ENCODE measurements at places on chromosomes 5 and 9.

- H3K27me3 ChIP-seq: no peaks in the 10 kb centered on the region
- DNase-seq: no peak
- peaks cover 21% of the 10 kb centered on the region for H3K4me1 ChIP-seq
- no peak overlapping the region for H3K4me3 ChIP-seq
Measured at GRCh38 chr5:74433896-74434829, 206.4 kb downstream of the ENC1 start.

GRCh38 chr9:6759185-6759977 lies 1.6 kb downstream of the KDM4C start:
- DNase-seq: no peak
- peaks cover 6% of the 10 kb centered on the region for H3K4me1 ChIP-seq
- H3K27me3 ChIP-seq: no peaks in the 10 kb centered on the region
- peak overlapping the region; percentile 77 for H3K4me3 ChIP-seq
- H3K36me3 ChIP-seq: no peaks in the 10 kb centered on the region
- peak overlapping the region; percentile 74 for H3K27ac ChIP-seq

- no peak overlapping the region for H3K4me3 ChIP-seq
- H3K4me1 ChIP-seq: no peaks in the 10 kb centered on the region
- no peak for DNase-seq
- no peak overlapping the region for H3K27ac ChIP-seq
- no peaks in the 10 kb centered on the region for H3K36me3 ChIP-seq
- H3K27me3 ChIP-seq: no peaks in the 10 kb centered on the region
Measured at GRCh38 chr9:1298046-1298445, 247.9 kb downstream of the DMRT2 start.

- H3K4me1 ChIP-seq: no peaks in the 10 kb centered on the region
- H3K36me3 ChIP-seq: no peaks in the 10 kb centered on the region
- no peaks in the 10 kb centered on the region for H3K27me3 ChIP-seq
- H3K27ac ChIP-seq: no peak overlapping the region
- no peak overlapping the region for H3K4me3 ChIP-seq
Measured at GRCh38 chr5:91390268-91390667, 7.2 kb upstream of the ARRDC3 start.

DNA sequence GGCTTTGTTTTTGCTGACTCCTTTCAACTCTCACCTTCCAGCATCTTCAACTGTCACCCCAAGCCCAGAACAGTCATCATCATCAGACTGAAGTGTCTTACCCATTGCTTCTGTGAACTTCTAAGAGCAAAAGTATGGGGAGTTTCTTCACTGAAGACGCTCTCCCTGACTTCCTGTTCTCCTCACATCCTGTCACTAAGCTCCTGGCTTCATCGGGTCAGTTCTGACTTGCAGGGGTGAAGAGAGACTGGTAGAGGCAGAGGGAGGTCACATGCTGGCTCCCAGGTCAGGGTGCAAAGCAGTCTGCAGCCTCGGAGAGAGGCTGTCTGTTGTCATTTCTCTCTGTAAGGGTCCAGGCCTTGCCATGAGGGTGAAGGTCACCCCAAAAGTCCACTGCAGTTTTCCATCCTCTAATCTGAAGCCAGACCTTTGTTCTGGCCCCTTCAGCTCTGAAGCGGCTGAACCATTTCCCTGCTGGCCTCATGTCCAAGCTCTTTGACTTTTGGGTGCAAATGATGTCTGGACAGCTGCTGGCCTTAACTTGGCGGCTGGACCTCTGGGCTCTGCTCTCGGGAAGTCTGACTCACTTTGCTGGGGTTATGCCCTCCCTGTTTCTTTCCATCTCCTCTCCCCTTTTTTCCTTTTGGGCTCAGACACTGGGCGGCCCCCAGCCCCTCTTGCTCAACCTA lies 305.0 kb downstream of the RAB3C start:
- no peaks in the 10 kb centered on the region for H3K36me3 ChIP-seq
- H3K4me3 ChIP-seq: no peak overlapping the region
- DNase-seq: no peak
- H3K4me1 ChIP-seq: peaks cover 13% of the 10 kb centered on the region
- no peak overlapping the region for H3K27ac ChIP-seq

- peaks cover 44% of the 10 kb centered on the region for H3K36me3 ChIP-seq
- no peak overlapping the region for H3K27ac ChIP-seq
- no peaks in the 10 kb centered on the region for H3K27me3 ChIP-seq
Measured at GRCh38 chr5:97006454-97007060, 70.7 kb downstream of the LNPEP start.

DNA sequence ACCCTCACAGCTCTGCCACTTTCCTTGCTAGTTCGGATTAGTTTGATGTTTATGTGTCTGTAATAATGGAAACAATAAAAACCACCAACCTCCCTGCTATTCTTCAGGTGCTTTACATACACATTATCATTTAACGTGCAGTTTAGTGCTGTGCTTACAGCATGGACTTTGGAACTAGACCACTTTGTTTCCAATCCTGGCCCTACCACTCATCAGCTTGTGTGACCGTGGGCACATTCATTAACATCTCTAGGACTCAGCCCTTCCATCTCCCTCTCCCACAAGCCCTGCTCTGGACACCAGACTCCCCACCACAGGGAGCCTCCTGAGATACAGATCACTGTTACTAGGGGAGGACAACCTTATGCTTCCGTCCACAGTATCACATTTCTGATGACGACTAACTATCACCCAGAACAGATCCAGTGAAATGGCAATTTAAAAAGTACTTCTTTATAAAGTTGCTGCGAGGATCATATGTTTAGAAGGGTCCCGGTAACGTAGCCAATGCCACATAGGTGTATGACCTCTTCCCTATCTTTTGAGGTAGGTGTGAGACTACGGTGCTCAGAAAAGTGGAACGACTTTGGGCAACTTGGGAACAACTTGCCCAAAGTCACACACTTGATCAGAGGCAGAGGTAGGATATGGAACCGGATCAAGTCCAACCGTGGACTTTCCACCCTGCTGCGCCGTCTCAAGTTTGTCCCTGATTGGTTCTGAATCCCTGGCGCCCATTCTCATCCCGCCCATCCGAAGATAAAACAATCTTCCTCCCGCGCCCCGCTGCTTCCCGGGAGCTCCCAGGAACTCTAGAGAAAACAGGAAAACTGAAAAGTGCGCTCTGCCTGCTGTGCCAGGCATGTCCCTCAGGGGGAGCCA lies 132.4 kb upstream of the NIPBL start:
- H3K4me3 ChIP-seq: peak overlapping the region; percentile 45
- peaks cover 10% of the 10 kb centered on the region for H3K4me1 ChIP-seq
- H3K27me3 ChIP-seq: no peaks in the 10 kb centered on the region
- DNase-seq: peak; percentile 73

GRCh38 chr9:130010151-130010988 lies 32.6 kb downstream of the FNBP1 start:
- DNase-seq: no peak
- no peaks in the 10 kb centered on the region for H3K27me3 ChIP-seq
- no peak overlapping the region for H3K27ac ChIP-seq
- H3K4me3 ChIP-seq: no peak overlapping the region

- no peak overlapping the region for H3K27ac ChIP-seq
- H3K27me3 ChIP-seq: peaks cover 13% of the 10 kb centered on the region
- H3K4me1 ChIP-seq: no peaks in the 10 kb centered on the region
- H3K4me3 ChIP-seq: no peak overlapping the region
- no peaks in the 10 kb centered on the region for H3K36me3 ChIP-seq
Measured at GRCh38 chr5:36751886-36752285, 124.7 kb upstream of the NIPBL start.

DNA sequence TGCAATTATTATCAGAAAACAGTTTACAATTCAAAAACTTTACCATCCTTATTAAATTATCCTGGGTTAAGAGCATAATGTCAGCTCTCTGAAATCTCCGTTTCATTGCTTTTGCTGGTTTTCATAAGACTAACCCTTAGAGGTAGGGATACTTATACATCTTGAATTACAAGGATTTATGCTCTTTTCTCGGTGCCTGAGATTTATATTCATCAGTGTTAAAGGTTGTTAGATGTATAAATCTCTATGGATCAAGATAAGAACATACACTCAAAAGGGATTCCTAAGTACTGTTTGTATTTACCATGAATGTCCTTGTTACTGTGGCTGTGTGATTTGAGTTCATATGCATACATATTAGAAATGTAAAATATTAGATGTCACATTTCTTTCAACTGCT lies 684.7 kb downstream of the EFNA5 start:
- H3K4me3 ChIP-seq: no peak overlapping the region
- no peak for DNase-seq
- H3K27ac ChIP-seq: no peak overlapping the region
- H3K4me1 ChIP-seq: no peaks in the 10 kb centered on the region
- H3K27me3 ChIP-seq: no peaks in the 10 kb centered on the region
- H3K36me3 ChIP-seq: no peaks in the 10 kb centered on the region

GRCh38 chr5:132525299-132525724 lies 18.0 kb downstream of the IL5 start:
- H3K4me1 ChIP-seq: no peaks in the 10 kb centered on the region
- no peak overlapping the region for H3K27ac ChIP-seq
- no peaks in the 10 kb centered on the region for H3K36me3 ChIP-seq

DNA sequence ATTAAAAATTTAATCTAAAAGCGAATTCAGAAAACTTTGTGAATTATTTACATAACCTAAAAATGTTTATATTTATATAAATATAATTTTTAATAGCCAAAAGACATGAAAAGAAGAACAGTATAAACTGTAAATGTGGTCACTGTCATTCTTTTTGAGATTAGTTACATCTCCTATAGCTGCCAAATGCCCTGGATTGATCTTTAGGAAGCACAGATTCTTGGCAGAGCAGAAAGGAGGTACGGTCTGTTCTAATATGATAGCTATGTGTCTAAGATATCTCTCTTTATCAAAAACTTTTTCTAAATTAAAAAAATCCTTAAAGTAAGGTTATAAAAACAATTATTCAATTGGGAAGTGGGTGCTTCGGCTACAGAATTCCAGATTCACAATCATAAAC lies 151.0 kb downstream of the LPAR1 start:
- no peaks in the 10 kb centered on the region for H3K27me3 ChIP-seq
- no peak for DNase-seq
- peaks cover 17% of the 10 kb centered on the region for H3K4me1 ChIP-seq
- H3K27ac ChIP-seq: no peak overlapping the region

DNA sequence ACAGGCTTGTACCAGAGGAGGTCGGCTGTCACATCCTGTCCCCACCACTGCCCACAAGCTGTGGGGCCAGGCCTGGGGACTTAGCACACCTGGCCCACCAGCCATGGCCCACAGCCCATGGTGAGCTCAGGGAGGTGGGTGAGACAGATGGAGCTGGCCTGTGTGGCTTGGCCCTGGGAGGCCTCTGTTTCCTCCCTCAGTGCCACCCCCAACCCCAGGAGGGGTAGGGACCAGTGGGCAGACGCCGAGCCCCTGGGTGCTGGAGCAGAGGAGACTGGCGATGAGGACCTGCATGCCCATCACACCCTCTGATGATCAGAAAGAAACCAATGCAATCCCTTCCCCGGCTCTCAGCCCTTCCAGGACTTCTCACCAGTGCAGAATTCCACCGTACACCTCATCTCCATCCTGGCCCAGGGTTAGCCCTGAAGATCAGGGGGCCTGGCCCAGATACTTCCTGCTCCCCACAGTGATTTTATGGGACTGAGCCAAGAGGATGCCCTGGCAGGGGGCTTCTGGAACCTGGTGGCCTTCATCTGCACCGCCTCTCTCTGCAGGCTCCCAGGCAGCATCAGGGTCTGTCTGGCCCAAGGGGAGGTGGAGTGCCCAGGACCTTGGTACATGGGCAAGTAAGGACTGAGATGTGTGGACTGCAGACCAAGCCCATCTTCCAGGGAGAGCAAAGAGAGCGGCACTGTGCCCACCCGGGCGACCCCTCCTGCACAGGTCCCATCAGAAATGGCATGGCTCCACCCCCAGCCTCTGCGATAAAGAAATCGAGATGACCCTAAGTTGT lies 16.9 kb upstream of the NKD2 start:
- DNase-seq: no peak
- H3K27me3 ChIP-seq: peaks cover 9% of the 10 kb centered on the region
- H3K4me1 ChIP-seq: no peaks in the 10 kb centered on the region
- H3K4me3 ChIP-seq: no peak overlapping the region

DNA sequence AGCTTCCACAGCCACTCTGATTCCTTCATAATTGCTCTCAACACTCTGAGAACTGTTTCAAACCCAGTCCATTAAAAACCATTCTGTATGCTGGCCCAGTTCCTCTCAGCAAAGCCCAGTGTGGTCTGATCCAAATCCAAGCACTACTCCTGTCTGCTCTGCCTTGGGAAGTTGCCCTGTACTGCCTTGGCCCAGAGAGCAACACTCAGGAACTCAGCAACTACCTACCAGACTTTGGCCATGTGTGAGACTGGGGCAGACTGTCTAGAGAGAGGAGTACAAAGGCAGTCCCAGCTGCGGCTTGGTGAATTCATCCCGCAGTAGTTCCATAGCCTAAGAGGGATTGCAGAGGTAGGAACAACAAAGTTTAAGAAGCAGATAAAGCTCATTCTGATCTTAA lies 214.4 kb downstream of the MCTP1 start:
- H3K4me3 ChIP-seq: no peak overlapping the region
- H3K27ac ChIP-seq: no peak overlapping the region
- no peak for DNase-seq
- H3K4me1 ChIP-seq: no peaks in the 10 kb centered on the region

DNA sequence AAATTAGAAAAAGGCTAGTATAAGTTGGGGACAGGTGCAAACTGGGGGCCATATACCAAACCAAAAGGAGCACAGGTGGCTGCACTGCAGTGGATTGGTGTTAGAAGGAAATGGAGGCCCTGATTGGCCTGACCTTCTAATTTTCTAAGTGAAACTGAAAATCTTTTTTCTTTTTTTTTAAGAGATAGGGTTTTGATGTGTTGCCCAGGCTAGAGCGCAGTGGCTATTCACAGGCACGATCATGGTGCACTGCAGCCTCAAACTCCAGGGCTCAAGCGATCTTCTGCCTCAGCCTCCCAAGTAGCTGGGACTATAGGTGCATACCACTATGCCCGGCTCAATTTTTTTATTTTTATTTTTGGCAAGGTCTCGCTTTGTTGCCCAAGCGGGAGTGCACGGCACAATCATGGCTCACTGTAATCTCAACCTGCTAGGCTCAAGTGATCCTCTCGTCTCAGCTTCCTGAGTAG lies 9.8 kb upstream of the CCDC69 start:
- no peak overlapping the region for H3K27ac ChIP-seq
- H3K4me1 ChIP-seq: no peaks in the 10 kb centered on the region
- no peak for DNase-seq

GRCh38 chr9:7479300-7479699 lies 320.3 kb downstream of the DMAC1 start:
- no peak overlapping the region for H3K4me3 ChIP-seq
- H3K27me3 ChIP-seq: no peaks in the 10 kb centered on the region
- no peaks in the 10 kb centered on the region for H3K36me3 ChIP-seq
- no peak overlapping the region for H3K27ac ChIP-seq

DNA sequence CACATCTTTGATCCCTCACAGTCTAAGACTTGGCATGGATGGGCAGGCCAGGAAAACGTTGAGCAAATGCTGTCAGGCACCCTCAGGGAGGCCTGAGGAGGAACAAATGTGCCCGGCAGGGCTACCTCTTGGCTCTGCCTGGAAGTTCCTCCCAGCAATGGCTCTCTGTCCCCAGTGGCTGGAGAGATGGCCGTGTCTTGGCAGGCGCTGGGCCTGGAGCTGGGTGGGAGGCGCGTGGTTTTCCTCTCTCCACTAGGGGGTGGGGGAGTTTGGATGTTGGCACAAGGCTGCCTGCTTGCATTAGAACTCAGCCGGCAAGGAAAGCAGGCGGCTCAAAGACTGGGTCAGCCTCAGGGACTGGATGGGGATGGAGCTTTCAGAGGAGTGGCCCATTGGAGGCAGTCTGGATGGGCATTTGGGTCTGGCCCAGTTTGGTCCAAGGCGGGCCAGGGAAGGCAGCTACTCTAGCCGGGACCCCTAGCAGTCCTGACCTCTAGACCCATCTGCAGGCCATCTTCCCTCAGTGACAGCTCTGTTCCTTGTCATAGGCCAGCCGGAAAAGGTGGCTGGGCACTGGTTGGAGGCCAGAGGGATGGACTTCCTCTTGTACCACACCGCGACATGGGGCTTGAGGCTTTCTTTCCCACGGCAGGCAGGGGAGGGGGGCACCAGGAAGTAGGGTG lies 68.2 kb upstream of the STC2 start:
- no peak overlapping the region for H3K4me3 ChIP-seq
- H3K4me1 ChIP-seq: no peaks in the 10 kb centered on the region
- H3K27me3 ChIP-seq: no peaks in the 10 kb centered on the region
- no peak overlapping the region for H3K27ac ChIP-seq
- no peak for DNase-seq
